ENCODE measurements at places on chromosomes 2 and 18. TPM values are rescaled to one million over a fixed set of nuclear protein-coding genes. Genes with fewer than 3 reads are reported as not detected.
A peak's percentile ranks its signal among the peaks of the same experiment; 100 is the strongest.

DNA sequence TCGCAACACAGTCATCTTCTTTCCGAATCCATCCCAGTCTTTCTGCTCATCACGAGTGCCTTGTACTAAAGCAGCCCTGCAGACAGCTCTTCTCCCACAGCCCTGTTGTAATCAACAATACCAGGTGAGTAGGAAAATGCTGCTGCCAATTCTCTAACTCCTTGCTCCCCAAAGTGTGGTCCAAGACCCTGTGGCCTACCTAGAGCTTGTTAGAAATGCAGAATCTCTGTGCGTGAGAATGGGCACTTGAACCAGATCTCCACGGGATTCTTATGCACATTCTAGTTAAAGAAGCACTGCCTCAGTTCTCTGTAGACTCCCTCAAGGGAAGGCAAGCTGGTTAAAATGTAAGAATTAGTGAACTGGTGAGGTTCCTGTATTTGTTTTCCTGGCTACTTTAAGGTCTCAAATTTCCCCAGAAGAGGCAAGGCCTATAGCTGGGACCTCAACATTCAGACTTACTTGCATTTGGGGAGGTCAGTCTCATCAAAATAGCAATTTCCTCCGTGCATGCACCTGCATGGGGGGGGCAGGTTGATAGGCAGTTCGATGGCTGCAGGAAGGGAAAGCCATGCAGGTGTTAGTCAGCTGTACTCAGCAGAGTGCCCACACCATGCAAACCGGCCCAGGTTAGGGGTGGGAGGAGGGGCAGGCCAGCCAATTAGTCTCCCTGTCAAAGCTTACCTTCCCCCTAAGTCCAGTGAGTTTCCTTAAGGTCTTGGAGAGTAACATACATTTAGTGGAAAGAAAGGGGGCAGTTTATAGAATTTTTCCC, 70.8 kb downstream of the DHRS9 start:
- DNase-seq: no peak

REG1B gene
- total RNA-seq: 4.9 TPM

NT5DC4 gene
- total RNA-seq: not detected

GRCh38 chr2:203444738-203445137, 90.4 kb downstream of the RAPH1 start:
- DNase-seq: no peak

GRCh38 chr2:238816291-238816690, 31.6 kb upstream of the TWIST2 start:
- no peak for DNase-seq

DNA sequence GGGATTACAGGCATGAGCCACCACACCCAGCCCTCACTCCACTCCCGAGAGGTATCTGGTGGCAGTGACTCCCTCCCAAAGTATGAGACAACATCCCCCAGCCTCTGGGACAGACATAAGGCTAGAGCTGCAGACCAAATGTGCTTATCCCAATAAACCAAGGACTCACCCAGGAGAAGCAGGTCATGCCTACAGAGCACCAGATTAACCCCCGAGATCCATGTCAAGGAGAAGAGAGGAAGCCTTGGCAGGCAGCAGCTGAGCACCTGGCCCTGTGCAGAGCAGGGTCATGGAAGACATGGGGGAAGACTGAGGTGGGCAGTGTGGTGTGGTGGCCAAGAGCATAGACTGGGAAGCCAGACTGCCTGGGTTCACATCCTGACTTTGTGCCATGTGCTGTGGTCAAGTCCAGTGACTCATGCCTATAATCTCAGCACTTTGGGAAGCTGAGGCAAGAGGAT, 7.2 kb downstream of the RAB11FIP5 start:
- no peak for DNase-seq

SP140 gene
- 1.2 TPM for total RNA-seq

TUBA3E gene
- total RNA-seq: not detected

- DNase-seq: peak; percentile 53
Measured at GRCh38 chr2:168722592-168722991, 79.8 kb upstream of the NOSTRIN start.

DNA sequence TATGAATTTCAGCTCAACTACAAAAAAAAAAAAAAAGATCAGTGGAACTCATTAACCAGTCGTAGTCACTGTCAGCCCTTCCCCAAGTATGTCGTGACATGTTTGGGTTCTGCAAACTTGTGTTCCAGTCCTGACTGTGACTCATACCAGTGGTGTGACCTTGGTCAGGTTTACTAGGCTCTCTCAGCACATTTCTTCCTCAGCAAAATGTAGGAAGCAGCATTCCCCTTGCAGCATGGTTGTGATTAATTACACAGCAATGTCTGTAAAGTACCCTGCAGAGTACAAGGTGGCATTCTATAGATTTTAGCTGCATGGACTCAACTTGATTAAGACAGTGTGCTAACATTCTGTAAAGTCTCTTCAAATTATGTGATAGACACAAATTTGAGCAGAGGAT, 156.9 kb downstream of the LAMA1 start:
- no peak for DNase-seq

ESPNL gene
- total RNA-seq: 1.7 TPM
